ENCODE measurements at places on chromosomes 2 and 18.
A peak's percentile ranks its signal among the peaks of the same experiment; 100 is the strongest.

DNA sequence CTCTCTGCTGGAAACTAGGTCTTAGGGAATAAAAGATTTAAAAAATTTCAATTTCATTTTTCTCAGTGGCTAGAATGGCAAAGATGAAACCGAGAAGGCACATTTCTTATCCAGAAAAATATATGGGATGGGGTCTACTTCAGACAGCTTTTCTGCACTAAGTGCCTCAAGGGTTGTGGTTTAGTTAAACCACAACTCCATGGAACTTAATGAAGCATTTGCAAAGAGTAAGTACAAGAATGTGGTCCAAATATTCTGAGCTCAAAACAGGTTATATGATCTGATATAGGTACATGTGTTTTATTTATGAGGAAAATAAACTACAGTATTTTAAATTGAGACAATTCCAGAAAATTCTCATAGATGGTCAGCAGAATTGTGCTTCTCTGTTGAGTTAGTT, 101.8 kb upstream of the FZD5 start:
- DNase-seq: no peak

DNA sequence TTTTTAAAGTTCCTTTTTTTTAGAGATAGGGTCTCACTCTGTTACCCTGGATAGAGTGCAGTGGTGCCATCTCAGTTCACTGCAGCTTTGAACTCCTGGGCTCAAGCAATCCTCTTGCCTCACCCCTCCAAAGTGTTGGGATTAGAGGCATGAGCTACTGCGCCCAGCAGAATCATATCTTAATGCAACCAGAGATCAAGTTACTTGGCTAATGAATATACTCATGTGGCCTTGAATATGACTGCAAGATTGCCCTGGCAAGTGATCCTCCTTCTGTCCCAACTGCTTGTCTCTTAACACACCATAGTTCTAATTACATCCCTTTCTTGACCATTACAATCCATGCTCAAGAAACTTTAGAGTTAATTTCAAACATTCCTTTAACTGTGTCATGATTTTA, 133.5 kb downstream of the SRBD1 start:
- DNase-seq: no peak

DNA sequence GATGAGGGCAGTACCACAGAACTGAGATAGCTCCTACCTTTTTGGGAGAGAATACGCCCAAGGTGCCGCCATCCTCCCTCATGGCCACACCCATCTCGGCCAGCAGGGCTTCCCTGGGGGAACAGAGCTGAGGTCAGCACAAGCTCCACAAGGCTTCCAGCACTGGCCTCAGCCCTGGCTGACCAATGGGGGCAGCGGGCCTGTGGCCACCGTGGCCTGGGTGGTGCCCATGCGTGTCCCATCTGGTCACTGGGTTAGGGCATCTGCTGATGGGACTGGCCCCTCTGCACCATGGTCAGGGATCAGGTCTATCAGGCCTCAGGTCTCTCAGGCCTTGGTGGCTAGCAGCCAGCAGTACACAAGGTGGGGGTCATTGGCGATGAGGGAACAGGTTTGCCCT, 50.9 kb downstream of the KIF1A start:
- no peak for DNase-seq

DNA sequence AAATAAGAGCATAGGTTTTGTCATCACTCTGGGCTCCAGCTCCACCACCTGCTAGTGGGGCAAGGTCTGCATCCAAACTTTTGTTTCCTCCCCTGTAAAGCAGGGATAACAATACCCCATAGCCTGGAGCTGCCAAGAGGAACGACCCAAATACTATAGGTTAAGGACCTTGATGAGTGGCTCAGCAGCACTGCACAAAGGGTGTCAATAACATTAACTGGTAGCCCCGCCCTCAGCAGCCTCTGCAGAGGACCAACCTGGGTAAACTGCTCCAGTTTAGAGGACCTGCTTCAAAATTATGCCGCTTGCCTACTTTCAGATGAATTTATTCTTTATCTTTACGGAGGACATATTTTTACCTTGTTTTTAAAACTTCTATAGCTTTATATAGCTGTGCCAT, 65.8 kb upstream of the RIOK3 start:
- DNase-seq: no peak

GRCh38 chr2:65662654-65663432, 230.4 kb upstream of the SPRED2 start:
- DNase-seq: no peak

DNA sequence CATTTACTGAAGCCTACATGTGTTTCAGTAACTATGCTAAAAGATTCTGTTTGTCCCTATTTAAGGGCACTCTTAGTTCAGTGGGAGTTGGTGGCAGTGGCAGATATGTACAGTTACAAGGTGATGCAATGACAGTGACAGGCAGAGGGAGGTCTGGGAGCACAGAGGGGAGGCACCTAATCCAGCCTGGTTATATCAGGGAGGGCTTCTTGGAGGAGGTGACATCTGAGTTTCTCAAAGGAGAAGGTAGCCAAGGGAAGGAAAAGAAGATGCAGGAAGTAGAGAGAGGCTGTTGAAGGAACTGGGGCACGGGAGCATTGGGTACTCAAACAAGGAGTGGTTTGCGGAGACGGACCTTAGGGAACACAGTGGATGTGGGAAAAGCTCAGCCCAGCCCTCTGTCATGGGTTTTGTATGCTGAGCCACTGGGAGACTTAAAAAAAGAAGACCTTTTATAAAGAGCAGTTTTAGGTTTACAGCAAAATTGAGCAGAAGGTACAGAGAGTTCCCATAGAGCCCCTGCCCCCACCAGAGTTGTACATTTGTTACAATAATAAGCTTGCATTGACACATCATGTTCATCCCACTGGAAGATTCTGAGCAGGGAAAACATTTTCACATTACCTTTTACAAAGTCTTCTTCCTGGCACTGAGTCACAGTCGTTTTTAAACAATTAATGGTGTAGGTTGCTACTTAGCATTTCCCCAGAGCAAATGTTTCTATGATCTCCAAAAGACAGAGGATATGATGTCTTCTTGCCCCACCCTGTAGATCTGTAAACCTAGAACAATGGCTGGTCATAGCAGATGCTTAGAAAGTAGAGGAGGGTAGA, 83.0 kb upstream of the TAF1B start:
- no peak for DNase-seq

- no peak for DNase-seq
These were observed 52.5 kb downstream of the NTSR2 start for GRCh38 chr2:11617527-11617926.

DNA sequence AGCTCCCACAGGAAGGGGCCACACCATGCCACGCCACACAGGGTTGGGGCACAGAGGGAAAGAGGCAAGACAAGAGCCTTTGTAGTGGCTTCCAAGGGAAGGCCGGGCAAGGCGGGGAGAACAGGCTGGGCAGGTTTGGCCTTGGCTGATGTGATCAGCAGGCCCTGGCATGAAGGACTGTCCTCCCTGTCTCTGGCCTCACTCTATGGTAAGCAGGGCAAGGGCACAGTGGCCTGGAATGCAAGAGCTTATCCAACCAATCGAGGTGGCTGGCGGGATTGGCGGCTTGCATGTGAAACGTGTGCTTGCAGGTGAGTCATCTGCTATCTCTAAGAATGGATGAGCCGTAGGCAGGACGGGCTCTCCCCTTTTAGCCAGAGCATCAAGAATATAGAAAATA, 6.4 kb upstream of the ATP9B start:
- no peak for DNase-seq

GRCh38 chr2:162731917-162732804, 106.4 kb downstream of the KCNH7 start:
- no peak for DNase-seq

DNA sequence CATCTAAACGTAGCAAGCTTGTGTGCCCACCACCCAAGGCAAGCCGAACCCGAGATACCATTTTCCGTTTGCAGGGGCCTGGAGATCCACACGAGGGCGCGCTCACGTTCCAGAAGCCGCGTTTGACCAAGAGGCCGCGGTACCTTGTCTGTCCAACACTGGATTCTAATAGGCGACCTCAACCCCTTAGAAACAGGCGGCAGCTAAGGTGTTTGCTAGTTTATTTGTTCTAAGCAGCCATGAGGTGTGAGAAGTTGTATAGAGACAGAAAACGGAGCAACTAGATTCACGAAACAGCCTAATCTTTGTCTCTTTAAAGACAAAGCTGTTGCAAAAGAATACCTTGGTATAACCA, 4.2 kb downstream of the HOXD11 start:
- DNase-seq: peak; percentile 90

GRCh38 chr2:170524828-170525565, 190.1 kb upstream of the SP5 start:
- no peak for DNase-seq

GRCh38 chr2:236367506-236368289, 103.5 kb upstream of the ASB18 start:
- peak; percentile 89 for DNase-seq

DNA sequence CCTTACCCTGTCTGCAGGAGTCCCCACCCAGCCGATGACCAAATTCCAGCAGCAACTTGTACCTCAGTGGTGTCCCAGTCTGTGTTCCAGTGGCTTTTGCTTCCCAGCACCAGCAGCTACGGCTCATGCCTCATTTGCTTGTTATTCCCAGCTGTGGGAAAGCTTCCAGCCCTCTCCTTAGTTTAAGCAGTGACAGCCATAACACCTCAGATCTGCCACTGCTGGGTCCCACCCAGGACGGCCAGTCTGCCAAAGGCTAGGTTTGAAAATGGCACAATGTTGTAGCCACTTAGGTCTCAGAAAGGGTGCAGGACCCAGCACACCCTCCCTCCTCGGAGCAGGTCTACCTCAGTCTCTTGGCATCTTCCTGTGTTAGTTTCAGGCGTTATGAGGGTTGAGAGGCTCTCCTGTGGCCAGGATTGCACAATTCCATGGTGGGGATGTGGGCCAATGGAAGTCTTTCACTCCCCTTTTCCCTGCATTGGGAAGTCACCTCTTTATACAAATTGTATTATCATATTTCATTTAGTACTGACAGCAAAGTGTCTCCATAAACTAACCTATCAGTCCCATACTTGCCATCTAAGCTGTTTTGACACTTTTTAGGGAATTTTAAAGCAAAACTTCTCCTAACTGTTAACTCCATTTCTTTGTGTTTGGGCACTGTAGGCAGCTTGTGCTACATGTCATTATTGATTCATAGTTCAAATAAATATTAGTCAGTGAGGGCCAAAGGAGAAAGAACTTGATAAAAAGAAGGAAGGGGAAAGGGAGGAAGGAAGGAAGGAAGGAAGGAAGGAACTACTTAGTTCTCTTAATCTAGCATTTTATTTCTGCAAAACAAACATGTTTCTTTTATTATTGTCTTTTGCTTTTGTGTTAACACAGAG, 62.9 kb upstream of the FAM110C start:
- no peak for DNase-seq

DNA sequence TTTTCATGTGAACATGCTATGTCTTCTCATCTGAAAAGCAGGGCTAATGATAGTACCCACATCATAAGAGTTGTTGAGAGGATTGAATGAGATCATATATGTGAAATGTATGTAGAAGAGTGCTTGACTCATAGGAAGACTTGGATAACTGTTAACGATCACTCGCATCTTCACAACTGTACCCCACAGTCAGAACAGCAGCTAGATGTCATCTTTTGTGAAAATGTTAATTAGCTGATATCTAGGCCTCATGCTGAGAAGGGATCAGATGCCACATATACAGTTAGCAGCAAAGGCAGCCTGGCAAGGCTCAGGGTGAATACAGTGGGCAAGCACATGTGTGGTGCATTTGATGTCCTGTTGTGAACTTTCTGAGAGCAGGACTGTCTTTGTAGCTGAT, 24.2 kb downstream of the MAP3K20 start:
- no peak for DNase-seq

DNA sequence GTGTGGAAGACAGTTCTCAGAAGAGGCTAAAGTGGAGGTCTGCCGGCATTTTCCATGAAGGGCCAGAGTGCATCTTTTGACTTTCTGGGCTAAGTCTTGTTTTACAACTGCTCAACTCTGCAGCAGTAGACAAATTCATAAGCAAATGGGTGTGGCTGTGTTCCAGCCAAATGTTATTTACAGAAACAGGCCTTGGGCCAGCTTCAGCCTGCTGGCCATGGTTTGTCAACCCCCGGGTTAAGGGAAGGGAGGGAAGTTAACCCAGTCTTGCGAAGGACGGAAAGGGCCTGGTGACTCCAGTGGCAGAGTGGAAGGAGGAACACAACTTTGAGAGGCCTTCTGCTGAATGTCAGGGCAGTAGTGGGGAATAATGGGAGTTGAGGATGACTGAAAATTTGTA, 34.3 kb upstream of the NCKAP5 start:
- DNase-seq: no peak

- DNase-seq: no peak
These were observed 60.6 kb downstream of the CCDC74A start for GRCh38 chr2:131588152-131588873.

GRCh38 chr2:241003047-241003360, 4.6 kb downstream of the SNED1 start:
- no peak for DNase-seq

DNA sequence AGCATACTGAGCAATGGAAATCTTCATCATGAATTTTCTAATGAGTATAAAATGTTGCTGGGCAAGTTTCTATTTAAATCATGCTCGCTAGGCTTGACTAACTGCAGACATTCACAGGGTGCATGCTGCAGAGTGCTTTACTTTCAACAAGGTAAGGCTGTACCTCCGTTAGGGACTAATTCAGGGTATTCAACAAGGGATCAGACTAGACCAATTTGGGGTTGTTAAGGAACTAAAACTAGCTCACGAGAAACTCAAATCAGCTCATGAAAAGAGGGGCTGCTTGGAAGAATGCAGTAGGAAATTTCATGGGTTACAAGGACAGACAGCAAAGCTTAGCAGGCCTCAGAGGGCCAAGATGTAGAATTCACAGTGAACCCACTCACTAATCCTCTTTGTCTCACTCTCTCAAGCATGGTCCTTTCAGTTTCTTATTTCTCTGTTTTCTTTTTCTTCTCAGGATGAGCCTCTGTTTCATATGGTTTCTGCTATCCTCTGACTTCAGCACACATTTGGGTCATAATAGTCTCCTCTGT, 2.2 kb downstream of the MYO3B start:
- peak; percentile 86 for DNase-seq

DNA sequence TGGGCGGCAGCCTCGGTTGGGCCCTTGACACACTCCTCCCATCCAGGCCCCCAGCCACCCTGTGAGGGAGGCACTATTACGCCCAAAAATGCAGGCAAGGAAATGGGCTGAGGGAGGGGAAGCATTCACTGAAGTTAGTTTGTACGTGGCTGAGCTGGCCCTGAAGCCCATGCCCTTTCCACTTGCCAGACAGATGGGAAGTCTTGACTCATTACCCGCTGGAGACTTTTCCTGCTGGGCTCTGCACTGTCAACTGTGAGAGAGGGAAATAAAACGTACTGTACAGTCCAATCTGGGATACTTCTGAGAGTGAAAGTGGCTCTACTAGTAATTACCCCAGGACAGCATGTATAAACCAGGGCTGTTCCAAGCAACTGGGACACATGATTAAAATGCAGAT, 125.9 kb downstream of the MSH2 start:
- no peak for DNase-seq

GRCh38 chr18:34281290-34281689, 56.6 kb upstream of the NOL4 start:
- DNase-seq: no peak

- no peak for DNase-seq
These were observed 1186.9 kb downstream of the DSC3 start for GRCh38 chr18:29855637-29856036.

DNA sequence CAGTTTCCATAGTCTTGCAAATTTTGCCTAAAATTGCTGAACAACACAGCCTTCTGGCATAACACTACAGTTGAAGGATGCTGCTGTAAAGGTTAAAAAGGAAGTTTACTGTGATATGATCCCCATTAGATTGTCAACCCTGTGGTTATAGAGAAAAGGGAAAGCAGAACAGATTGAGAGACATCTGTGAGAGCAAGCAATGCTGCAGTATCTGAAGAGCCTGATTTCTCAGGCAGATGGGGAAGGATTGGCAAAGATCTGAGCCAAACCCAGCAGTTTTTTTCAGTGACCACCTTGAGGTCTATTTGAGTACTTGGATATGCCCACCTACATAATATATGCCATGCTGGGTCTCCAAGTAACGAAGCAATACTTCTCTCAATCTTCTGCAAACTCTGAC, 8.5 kb upstream of the ST8SIA3 start:
- DNase-seq: no peak

Data from NCI-H526 (cell line).